ENCODE measurements at places on chromosomes 5 and 9.

GRCh38 chr5:173012882-173013281 is 29.3 kb downstream of the ATP6V0E1 start:
- DNase-seq = no peak

GRCh38 chr9:121620777-121621449 is 30.5 kb upstream of the DAB2IP start:
- no peak for DNase-seq

- DNase-seq = no peak
Measured at GRCh38 chr5:41213340-41213739, at the start of gene C6. Gene C6 (minus strand): TSS chr5:41213532. CDS start chr5:41203230, 10,302 bp downstream.

GRCh38 chr5:67058998-67059743 is 137.4 kb downstream of the CD180 start:
- DNase-seq = no peak

- no peak for DNase-seq
Measured at GRCh38 chr5:40383749-40384651, 295.7 kb upstream of the PTGER4 start.

DNA sequence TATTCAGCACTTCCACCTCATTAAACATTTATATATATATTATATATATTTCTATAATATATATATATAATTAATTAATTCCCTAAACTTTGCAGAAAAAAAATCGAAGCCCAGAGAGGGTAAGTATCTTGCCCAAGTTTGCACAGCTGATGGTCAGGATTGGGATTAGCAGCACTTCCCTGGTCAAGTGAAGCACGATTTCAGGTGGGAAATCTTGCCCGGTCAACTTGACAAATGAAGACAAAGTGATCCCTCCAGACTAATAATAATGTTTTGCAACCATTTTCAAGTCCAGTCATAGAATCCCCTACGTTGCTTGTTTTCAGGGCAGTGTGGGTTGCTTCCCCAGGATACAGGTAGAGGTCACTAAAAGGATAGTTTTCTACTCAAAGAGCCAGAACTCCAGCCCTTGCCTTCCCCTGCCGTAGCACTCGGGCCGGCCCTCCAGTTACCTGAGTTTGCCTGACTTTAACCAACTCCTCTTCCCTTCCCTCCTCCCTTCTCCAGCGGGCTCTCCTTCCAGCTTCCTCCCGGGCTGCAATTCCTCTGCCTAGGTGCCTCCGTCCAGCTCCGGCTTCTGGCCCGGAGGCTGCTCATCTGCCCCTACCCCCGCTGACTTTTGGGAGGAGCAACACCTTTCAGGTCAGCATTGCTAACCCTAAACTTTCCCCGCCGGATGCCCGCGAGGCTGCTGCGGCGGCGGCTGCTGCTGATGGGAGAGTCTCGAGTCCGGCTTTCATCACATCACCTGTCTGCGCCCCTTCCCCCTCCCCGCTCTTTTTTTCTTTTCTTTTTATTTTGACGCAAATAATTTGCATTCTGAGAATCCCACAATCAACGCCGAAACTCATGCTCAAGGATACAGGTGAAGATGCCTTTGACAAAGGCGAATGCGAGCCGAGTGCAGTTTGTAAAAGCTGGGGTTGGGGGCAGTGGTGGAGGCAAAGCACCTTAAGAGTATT is 930 bp downstream of the PRLR start:
- DNase-seq = peak; percentile 69

DNA sequence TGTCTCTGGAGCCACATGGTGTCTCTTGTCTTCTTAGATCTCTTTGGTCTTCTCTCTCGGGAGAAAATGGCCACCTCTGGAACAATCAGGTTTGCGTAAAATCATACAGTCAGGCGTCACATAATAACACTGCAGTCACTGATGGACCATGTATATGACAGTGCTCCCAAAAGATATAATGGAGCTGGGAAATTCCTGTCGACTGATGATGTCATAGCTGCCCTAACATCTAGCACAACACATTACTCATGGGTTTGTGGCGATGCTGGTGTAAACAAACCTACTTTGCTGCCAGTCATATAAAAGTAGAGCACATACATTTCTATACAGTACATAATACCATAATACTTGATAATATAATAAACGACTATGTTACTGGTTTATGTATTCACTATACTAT is 30.1 kb upstream of the RAI14 start:
- no peak for DNase-seq

DNA sequence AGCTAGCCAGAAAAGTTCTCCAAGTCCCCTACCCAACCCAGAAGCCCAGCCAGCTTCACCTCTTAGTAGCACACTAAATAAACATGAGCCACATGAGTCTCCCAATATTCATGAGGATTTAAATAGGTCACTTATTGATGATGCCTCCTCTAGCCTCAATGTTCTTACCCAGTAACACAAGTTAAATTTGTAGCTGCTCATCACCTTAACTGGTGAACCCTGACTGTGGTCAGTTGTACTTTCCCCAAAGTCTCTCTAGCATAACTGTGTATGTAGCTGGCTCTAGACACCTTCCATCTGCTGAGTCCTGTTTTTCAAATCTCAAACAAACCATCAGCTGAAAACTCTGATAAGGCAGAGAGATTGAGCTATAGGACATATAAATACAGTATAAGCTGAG is 100.3 kb upstream of the ELAVL2 start:
- DNase-seq = no peak

GRCh38 chr9:108528231-108528630 is 327.6 kb downstream of the ACTL7B start:
- DNase-seq = no peak

- DNase-seq = no peak
Measured at GRCh38 chr5:91119981-91120850, 262.9 kb downstream of the ARRDC3 start.

DNA sequence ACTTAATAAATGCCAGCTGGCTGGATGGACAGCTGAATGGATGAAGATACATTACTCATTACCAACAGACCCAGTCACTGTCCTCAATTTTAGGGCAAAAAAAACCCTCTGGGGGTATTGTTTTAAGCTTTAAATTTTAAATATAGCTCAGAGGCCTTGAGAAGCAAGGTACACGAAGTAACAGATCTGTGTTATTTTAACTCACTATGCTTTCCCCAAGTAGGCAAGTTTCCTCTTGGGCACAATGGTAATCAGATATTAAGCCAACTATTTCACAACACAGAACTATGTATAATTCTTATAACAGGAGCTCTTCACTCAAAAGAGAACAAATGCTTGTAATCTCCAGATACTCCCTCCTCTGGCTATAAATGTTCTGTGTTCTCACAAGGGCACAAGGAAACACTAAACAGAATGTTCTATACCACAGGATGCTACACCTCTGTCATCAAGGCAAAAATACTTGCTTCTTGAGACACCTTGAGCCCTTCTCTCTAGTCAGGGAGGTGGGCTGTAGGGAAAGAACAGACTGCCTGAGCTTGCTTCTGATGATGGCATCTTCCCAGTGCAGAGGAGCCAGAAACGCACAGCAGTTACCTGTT is 443.8 kb downstream of the SPOCK1 start:
- no peak for DNase-seq

DNA sequence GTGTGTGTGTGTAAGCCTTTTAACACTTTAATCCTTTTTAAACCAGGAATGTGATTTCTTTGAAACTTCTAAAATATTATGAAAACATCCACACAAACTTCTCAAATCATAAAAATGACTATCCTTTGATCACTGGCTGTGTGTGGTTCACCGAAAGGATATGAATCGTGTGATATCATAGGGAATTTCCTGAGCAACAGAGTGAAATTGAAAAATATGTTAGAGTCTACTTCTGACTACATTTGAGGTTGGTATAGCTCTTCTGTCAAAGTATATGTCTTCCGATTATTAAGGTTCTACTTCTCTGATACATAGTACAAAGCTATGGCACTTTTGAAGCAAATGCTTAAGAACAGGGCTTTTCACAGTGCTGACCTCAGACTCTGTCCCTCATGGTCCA is 40.3 kb downstream of the RGMB start:
- no peak for DNase-seq

DNA sequence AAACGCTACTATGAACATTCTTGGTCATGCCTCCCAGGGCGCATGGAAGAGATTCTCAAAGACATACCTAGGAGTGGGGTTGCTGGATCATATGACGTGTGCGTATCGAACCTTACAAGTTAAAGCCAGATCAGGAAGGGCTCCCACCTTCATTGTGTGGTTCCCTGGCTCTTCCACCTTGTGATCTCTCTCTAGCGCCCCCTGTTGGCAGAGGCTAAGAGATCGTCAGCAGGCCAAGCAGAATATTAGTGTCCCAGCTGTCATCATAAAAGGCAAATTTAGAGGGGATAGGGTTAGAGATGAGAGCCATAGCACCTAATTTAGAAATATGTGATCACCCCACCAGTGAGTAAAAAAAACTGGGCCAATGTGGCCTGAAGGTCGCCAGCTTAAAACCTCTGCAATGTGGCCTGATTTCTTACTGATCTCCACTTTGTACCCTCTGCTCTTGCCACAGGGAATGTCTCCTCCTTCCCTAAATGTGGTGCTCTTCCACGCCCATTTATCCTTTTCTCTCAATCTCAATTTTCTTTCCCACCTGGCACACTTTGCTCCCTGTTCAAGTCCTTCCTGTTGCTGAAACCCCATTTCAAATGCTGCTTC is 91.7 kb upstream of the SHB start:
- DNase-seq = peak; percentile 12

DNA sequence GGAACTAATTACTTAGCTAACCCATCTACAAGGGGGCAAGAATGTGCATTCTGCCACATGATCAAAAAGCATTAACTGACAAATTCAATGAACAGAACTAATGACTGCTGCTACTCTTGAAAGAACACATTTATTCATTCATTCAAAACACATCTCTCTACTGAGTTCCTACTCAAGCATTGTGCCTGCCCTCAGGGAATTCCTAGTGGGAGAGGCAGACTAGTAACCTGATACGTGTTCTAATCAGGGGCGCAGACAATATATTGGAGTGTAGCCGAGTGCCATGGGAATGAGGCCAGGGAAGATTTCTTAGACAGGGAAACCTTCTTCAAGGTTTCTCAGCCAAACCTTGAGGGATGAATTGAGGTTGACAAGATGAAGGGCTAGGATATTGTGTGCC is 56.7 kb upstream of the PAPPA start:
- DNase-seq = peak; percentile 87

- DNase-seq = peak; percentile 26
Measured at GRCh38 chr9:107465467-107466451, 23.8 kb downstream of the KLF4 start.

GRCh38 chr9:20563917-20564316 is 58.4 kb downstream of the MLLT3 start:
- peak; percentile 76 for DNase-seq

DNA sequence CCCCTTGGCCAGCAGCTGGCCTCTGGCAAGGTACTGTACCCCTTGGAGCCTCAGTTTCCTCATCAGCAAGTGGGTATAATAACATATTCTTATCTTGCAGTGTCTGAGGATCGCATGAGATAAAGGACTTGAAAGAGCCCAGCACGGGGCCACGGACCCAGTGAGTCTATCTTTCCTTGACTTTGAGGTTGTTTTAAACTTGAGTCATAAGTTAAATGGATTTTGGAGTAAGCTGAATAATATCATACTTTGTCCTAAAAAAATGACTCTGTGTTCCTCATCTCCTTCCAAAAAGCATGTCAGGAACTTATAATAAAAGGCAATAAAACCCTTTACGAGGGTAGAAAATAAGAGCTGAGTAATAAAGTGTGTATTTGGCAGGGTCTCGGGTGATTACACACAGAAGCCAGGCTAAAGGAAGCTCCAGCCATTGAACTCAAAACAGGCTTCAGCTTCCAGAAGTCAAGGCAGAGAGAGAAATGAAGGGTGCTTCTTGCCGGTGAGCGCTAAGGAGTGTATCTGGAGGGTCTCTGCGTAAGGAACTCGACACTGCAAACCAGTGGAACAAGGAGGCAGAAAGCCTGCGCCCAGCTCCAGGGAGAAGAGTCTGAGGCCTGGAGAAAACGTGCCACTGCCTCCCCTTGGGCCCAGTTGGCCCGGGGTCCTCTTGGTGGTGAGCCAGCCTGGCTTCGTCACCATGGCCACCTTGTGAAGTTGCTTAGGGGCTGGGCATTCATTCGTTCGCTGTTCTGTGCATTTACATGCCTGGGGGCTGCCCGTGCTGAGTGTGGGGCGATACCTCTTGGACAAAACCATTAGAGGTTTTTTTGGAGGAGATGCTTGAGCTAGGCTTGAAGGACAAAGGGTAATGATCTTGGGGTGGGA is 72.4 kb upstream of the PHYKPL start:
- no peak for DNase-seq

GRCh38 chr5:136094189-136094912 is 38.3 kb upstream of the SMAD5 start:
- DNase-seq = no peak

DNA sequence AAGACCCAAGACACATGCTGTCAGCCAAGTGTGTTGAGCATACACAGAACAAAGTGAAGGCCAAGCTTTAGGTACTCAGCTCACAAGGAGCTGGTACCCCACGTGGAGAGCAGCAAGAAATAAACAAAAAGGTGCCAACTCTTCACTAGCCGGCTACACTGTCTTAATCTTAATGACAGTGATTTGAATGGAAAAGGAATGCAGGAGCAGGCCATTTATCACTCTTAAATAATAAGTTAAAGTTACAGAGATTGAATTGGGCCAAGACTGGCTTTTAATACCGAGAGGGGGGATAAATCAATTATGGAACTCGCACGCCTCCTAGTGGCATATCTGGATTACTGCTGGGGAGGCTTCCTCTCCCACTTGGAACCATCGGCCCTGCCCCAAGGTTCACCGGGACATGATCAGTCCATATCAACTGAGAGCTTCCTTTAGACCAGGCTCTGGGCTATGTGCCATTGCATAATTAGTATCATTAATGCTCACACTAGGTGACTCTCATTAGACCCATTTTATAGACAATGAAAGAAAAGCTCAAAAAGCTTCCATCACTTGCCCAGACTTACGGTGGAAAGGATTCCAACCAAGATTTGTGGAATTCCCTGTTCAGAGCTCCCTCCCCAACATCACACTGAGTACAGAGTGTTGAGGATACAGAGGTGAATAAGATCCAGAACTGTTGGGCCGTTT is 94.0 kb downstream of the ACTL7B start:
- peak; percentile 38 for DNase-seq

- DNase-seq = no peak
Measured at GRCh38 chr5:157204765-157205164, 24.1 kb downstream of the ITK start.

DNA sequence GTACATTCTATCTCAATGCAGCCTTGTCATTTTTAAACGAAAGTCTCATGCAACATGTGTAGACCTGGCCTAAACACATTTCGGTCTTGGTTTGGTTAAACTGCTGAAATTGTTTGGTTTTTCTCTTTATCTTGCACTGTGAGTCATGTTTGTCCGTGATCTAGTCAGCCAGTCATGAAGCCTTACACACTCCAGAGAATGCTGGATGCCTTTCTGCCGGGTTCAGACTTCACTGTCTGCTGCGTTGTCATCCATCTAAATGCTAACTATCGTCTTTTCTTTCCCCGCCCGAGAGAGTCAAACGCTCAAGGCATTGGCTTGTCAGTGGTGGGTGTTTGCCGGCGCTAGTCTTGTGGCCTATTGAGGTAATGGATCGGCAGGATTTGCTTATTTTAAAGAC is 1194.6 kb upstream of the WWC1 start:
- DNase-seq = no peak
